ENCODE measurements at places on chromosomes 16 and 17.
A peak's percentile ranks its signal among the peaks of the same experiment; 100 is the strongest.

DNA sequence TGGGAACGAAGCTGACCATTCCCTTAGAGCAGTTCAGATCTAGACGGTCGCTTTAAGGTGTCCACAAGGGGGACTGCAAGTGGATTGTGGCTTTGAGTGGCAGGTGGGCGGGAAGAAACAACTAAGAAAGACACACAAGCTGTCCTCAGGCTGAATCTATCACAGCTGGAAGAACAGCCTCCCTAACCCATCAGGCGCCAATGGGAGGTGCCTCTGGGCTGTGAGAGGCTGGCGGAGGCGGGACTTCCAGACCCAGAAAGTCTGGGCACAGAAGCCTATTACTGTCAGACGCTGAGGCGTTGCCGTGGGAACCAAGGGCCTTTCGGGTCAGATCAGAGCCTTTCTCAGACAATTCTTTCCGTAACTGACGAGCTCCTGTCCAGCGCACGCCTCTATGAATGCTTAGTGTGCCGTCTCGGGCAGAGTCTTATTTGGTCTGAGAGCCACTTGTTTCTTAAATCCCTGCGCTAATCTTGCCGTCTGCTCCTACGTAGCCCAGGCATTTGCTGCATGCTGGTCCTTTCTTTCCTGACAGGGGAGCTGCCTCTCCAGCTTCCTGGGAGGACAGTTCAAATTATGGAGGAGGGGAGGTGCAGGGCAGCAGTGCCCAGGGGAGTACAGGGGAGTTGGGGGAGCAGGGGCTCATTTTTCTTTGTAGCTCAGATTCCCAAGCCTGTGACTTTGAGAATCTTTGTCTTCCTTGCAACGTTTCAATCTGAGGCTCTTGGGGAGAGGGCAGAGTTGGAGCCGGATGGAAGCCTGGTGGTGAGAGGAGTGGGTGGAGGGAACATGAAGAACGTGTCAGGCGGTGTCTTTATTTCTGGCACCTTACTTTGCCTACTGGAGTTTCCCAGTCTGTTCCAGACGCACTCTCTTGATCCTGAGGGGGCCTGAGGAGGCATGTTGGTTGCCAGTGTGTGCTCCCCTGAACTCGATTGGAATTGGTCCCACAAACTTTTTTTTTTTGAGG is 618.7 kb downstream of the KCNJ18 start:
- no peak for DNase-seq

DNA sequence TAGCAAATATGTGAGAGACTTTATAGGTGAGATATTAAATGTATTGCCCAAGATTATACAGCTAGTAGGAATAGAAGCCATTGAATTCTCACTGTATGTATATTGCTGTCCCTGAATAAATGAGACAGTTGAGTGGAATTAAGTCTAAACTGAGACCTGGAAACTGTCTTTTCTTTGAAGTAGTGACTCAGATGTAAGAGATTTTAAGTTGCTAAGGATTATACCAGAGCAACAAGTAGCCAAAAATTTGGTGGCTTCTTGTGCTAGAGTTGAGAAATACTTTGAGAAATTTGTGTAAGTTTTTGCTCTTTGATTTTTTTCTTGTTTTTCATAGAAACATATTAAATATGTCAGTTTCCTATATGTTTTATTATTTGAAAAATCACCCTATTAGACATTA is 58.7 kb downstream of the TANC2 start:
- DNase-seq, result no peak

DNA sequence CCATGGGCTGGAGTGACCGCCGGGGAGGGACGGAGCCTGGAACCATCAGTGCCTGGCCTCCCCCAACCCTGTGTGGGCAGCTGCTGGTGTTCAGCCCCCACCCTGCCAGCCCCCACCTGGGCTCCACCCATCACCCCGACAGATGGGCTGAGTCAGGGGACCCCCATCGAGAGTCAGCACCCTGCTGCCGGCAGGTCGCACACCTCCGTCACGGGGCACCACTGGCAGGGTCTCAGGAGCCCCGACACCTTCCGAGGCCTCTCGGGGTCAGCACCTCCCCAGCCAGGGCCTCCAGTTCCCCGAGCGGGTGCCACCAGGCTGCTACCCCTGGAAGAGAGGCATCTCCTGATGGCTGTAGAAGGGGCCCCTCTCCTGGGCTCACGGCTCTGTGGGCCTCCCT is 38.3 kb upstream of the ACSF3 start:
- DNase-seq, result no peak

DNA sequence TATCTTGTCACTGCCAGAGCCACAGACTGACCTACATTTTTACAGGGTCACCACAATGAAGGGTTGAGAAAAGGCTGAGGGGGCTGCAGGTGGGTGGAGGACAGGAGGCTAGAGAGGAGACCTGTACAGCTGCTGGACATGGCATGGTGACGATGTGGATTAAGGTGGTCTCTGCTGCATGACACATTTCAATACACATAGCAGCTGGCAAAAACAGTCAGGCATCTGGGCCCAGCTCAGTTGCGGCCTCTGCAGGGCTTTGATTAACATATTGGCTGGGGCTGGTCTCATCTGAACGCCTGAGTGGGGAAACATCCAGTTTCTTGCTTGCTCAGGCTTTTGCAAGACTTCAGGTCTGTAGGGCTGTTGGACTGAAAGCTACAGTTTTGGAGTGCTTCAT is 265.4 kb upstream of the FOXF1 start:
- DNase-seq, result no peak

GRCh38 chr16:15899538-15900100 is 11.2 kb upstream of the CEP20 start:
- no peak for DNase-seq

- no peak for DNase-seq
Measured at GRCh38 chr17:51397361-51398127, 137.2 kb downstream of the UTP18 start.

DNA sequence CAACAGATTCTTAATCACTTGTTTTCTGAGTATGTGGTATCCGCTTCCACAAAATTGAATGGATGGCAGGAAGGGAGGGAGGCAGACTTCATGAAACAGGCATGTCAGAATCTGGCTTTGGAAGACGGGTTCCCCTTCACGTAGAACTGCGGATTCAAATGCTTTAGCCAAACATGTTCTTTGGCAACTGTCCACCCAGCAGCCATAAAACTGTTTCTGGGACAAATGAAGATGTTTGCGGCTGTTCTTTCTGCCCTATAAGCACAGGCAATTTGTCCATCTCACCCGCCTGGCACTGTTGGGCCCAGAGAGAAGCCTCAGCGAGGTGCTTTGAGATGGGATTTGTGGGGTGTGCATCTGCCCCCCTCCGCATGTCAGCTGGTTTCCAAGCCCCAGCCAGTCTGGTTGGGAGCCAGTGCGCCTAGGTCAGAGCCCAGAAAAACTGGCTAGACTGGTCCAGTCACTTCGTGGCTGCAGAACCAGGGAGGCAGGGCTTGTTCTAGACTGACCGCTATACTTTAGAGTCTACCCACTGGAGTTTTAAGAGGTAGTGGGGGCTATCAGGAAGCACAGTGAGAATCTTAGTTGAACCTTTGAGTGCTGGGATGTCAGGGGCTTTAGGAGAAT is 6.3 kb downstream of the CRHR1 start:
- no peak for DNase-seq

DNA sequence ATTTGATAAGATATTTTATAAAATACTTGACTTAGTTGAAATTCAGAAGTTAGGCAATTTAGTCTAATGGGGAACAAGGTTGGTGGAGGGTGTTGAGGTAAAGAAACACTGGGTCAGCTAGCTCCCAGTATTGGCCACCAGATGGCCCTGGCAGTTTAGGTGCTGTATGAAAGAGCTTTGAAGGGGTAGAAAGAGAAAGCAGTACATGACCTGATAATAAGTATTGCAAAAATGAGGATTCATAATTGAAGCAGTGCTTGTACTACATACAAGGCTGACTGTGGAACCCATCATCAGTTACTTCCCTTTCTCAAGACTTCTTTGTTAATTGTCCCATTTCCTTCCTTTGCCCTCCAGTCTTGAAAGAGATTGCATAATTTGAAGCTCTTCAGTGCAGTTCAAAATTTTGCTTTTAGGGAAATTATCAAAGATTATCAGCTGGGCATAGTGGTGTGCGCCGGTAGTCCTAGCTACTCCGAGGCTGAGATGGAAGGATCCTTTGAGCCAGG is 29.4 kb downstream of the TANC2 start:
- no peak for DNase-seq

GRCh38 chr16:11572301-11572995 is 14.3 kb downstream of the LITAF start:
- DNase-seq, result no peak

DNA sequence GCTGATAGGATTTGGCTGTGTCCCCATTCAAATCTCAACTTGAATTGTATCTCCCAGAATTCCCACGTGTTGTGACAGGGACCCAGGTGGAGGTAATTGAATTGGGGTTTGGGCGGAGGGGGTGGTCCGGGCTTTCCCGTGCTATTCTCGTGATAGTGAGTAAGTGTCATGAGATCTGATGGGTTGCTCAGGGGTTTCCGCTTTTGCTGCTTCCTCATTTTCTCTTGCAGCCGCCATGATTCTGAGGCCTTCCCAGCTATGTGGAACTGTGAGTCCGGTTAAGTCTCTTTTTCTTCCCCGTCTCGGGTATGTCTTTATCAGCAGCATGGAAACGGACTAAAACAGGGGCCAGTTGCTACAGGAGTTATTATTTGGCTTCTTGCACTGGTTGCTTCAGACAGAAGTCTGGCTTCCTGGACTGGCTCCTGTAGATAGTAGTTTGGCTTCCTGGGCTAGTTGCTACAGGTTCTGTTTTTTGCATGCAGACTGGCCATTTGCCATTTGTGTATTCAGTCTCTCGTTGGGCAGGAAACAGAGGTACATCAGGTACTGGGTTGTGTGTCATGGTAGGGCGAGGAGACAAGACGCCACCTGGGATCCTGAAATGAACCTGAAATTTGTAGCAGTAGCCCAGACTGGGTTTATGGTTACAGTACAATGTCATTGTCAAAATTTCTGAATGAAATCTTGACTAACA is 32.6 kb downstream of the CNTNAP4 start:
- DNase-seq, result no peak

GRCh38 chr16:684961-685696 is 995 bp upstream of the JMJD8 start:
- DNase-seq, result no peak

GRCh38 chr16:79294568-79294967 is 306.0 kb downstream of the MAF start:
- no peak for DNase-seq

GRCh38 chr16:53881371-53881770 is 177.4 kb downstream of the FTO start:
- no peak for DNase-seq

DNA sequence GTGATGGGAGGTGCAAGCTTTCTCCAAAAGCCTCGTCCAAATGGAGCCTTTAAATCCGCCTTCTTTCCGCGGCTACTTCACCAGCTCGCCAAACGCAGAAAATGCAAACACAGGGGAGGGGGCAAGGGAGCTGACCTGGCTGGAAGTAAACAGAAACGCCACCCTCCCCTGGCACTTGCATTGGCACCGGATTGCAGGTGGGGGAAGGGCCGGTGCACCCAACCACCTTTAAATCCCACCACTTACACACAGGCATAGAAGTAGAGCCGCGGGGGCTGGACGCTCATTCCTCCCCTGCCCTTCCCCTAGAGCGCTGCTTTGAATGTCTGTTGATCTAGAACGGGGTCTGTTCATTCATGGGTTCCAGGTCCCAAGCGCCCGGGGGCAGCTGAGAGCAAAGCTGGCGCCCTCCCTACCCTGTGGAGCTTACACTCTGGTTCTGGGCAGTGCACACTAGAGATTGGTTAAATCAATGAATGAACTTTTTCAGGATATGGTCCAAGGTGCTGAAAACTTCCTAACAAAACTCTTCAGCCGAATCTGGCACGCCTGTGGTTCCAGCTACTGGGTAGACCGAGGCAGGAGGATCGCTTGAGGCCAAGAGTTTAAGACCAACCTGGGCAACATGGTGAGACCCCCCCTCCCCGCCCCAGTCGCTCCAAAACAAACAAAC is 920 bp upstream of the ZCCHC14 start:
- DNase-seq, result no peak

- DNase-seq, result peak; percentile 17
Measured at GRCh38 chr17:10614536-10615155, 42.5 kb downstream of the MYH3 start.

- no peak for DNase-seq
Measured at GRCh38 chr16:651844-652243, 2.7 kb downstream of the WDR90 start.

DNA sequence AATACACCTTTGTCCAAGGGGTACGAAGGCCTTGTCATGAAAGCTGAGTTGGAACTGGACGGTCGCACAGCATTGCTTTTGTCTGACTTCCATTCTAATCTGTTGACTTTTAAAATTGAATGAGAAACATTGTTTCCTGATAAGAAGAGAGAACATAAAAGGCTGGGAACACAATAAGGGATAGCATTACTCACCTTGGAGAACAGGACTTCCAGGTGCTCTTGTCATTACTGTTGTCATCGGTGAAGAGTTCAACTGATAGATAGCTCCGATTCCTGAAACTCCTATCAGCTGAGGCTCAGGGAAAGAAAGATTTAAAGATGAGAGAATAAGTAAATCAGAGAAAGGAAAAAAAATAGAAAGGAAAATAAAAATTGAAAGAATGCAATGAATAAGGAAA is 351.1 kb downstream of the KCNJ2 start:
- DNase-seq, result no peak

GRCh38 chr17:62761884-62762283 is 46.2 kb downstream of the MARCHF10 start:
- DNase-seq, result no peak

- DNase-seq, result no peak
Measured at GRCh38 chr17:9677411-9677810, 32.1 kb downstream of the USP43 start.

- DNase-seq, result no peak
Measured at GRCh38 chr17:17839791-17840707, 3.3 kb upstream of the SREBF1 start.

DNA sequence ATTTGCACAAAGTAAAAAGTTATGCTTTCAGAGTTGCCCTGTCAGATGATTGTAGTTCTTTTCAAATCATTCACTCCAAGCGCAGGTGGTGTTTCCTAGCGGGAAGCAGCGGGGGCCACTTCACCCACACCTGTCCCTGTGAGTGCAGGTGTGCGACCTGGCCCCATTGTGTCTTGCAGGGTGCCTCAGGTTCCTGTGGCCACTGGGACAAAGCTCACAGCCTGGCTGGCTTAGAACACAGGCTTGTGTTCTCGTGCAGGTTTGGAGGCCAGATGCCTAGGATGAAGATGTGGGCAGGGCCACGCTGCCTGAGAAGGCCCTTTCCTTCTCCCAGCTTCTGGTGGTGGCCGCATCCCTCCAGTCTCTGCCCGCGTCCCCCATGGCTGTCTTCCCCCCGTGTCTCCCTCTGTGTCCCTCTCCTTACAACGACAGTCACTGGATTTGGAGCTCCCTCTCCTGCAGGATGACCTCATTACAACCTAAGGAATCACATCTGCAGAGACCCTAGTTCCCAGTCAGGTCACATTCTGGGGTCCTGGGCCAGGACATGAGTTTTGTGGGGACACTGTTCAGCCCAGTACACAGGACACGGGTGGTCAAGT is 90.5 kb downstream of the NPIPB11 start:
- DNase-seq, result no peak

GRCh38 chr16:27829975-27830374 is 233.5 kb downstream of the GSG1L start:
- no peak for DNase-seq

- DNase-seq, result no peak
Measured at GRCh38 chr16:75965504-75966374, 239.4 kb upstream of the CPHXL start.

Measured in GDM1 (cell line).